ENCODE measurements at places on chromosomes 7 and 10. TPM values are rescaled to one million over a fixed set of nuclear protein-coding genes. Genes with fewer than 3 reads are reported as not detected.

The NFE2L3 gene
- 35.3 TPM for total RNA-seq

The MLXIPL gene
- total RNA-seq: not detected

The GRM3 gene
- total RNA-seq: not detected

DNA sequence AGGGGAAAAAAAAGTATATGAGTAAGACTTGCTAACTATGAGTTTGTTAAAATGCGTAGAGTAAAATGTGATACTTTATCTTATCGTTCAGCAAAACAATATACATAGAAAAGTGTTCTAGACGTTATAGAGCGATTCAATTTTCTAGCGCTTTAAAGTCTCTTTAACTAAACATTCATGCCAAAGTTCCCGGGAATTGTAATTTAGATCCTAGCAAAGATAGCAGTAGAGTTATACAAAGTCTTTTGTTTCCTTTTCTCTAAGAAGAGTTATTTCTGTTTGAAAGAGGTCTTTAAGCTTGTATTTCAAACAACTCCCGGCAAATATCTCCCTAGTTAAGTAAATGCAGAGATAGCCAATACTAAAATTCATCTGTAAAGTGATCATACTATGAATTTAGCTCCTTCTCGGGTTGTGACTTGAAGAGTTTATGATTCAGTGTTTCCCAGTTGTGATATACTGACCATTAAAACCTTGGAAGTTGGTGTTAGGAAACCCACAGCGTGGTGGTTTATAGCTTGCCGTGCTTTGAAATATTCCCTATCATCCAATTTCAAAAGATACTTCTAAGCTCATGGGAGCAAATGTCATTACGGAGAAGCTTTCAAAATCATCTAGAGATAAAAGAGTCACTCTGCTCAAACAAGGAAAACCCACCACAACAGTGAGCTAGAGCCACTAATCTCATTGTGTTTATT lies 171.7 kb downstream of the CSTF2T start:
- no peaks in the 10 kb centered on the region for H3K36me3 ChIP-seq
- H3K27me3 ChIP-seq: no peaks in the 10 kb centered on the region
- no peaks in the 10 kb centered on the region for H3K4me1 ChIP-seq
- H3K27ac ChIP-seq: no peak overlapping the region
- H3K4me3 ChIP-seq: no peak overlapping the region
- DNase-seq: no peak

DNA sequence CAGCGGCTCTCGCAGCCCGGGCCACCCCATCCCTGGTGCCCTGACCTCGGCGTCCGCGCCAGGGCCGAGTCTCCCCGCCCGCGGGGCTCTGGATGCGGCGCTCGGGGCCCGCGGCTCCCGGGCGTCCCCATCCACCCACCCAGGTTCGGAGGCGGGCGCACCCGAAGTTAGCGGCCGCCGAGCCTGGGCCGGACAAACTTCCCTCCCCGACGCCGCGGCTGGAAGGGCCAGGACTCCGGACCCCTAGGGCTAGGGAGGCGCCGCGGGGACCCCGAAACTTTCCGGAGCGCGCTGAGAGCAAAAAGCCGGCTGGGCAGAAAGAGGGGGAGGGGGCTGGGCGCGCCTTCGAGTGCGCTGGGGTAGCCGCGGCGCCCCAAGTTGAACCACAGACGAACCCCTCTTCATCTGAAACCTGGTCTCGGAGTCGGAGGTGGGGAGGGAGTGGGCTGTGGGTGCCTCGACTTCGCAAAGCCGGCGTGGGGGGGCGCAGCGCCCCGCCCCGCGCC lies 3.7 kb upstream of the ELFN1 start:
- no peaks in the 10 kb centered on the region for H3K36me3 ChIP-seq
- no peak overlapping the region for H3K27ac ChIP-seq

DNA sequence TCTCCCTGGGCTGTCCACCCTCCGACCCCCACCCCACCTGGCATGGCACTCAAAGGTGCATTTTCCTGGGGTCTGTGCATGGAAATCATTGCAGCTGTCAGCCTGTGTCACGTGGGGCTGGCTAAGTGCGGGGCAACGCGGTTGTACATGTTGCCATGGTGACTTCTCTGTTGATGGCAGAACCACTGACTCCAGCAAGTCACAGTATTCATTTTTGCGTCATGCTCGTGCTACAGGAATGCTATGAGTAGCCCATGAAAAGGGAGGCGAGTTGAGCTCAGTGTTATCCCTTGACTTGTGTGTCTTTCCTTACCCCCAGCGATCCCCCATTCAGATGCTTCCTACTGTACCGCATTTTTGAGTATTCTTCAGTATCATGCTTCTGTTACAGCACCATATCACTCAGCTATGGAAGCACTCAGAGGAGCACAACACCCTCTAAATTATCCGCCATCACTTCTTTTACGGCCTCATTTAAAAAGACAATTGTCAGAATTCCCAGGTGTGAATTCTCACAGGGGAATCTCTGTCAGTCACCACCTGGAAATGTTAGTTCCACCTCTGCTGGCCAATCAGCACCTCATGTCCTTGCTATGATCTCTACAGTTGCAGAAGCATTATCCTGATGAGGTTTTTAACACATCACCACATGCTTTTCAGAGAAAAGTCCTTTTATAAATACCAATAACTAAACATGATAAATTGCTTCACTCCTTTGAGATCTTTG lies 194.4 kb upstream of the C7orf33 start:
- DNase-seq: no peak
- H3K36me3 ChIP-seq: no peaks in the 10 kb centered on the region
- H3K27ac ChIP-seq: no peak overlapping the region
- H3K4me3 ChIP-seq: no peak overlapping the region
- H3K4me1 ChIP-seq: peaks cover 5% of the 10 kb centered on the region
